Activated CD4-positive, alpha-beta T cell treated with anti-CD3 and anti-CD28 coated beads, Interleukin-2, amount 10 ng/mL, durations not matched to agents 24 days and 14 days (primary cell): ENCODE measurements at places on chromosomes 2 and 18.

DNA sequence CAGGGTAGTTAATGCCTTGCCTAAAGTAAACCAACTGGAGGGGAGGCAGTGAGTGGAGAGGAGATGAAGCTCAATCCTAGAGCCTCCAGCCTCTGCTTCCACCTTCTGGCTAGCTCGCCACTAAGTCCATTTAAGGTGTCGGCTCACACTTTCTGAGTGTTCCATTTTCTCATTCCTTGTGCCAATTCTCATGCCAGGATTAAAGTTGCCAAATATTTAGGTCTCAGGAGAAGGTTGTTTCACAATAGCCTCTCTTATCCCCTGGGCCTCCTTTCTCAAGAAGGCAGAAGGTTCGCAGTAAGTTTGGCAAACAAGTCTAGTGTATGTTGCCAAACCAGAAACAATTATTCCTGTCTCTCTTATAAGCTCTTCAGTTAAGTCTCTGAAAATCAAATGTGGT lies 57.2 kb downstream of the TACR1 start:
- DNase-seq: no peak

GRCh38 chr2:98749066-98749450 lies 18.1 kb upstream of the MGAT4A start:
- peak; percentile 58 for DNase-seq

DNA sequence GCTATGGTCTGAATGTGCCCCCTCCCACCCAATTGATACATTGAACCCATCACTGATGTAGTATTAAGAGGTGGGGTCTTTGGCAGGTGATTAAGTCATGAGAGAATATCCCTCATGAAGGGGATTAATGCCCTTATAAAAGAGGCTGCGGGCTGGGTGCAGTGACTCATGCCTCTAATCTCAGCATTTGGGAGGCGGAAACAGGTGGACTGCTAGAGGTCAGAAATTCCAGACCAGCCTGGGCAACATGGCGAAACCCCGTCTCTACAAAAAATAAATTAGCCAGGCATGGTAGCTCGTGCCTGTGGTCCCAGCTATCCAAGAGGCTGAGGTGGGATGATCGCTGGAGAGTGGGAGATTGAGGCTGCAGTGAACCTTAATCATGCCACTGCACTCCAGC lies 14.3 kb downstream of the POLR2D start:
- DNase-seq: no peak

DNA sequence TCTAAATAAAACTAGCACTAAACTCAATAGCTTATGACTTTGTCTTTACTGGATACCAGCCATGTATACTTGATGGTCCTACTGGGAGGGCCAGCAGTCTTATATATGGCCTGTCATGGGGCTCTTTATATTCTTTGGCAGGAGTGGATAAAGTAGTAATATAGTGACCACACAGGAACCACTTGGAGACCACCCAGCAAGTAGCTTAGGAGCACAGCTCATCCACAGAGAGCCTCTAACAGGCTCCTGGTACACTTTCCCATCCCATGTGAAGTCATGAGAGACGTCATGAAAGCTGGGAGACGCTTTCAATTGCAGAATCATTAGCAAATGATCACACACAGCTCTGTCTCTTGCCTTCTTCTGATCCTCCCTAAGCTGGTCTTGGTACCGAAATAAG lies 360.9 kb upstream of the ACVR2A start:
- DNase-seq: no peak

DNA sequence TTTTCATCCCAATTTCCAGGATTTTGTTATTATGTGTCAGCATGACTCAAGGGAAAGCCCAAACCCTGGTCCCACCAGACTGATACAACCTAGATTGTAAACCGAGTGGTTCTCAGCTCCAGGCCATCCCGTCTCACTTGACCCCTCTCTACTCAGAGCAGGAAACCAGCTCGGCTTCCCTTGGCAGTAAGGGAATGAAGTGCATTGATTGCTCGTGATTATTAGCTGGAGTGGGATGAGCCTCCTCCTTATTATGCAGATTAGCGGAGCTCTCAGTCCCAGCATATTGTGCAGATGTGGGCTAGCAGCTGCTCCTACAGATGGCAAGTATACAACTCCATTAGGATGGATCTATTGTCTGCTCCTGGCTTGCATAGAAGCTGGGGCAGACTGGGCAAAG lies 167.6 kb downstream of the LNPK start:
- DNase-seq: no peak
